ENCODE measurements at places on chromosomes 16 and 17.

GRCh38 chr17:74778960-74779359, 2.8 kb upstream of the NAT9 start:
- DNase-seq, result no peak

GRCh38 chr17:77889135-77889505, 69.4 kb upstream of the TNRC6C start:
- no peak for DNase-seq

GRCh38 chr17:58641887-58642311, 49.9 kb downstream of the TEX14 start:
- DNase-seq, result no peak

- no peak for DNase-seq
Measured at GRCh38 chr16:14549789-14550153, 80.3 kb downstream of the PARN start.

DNA sequence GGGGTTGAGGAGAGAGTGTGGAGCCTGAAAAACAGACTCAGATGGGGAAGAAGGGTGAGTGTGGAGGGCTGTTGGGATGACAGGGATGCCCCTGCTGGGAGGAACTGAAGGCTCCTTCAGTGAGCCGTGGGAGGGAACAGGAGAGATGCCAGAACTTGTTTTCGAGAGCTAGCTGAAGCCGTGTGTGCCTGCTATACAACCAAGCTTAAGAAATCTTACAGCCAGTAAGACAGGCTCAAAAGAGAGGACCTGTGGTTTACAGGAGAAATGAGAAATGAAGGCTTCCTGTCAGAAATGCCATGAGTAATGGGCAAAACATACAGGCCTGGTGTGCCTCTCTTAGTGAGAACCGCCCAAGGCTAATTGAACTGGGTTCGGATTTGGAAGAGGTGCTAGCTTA, 99.6 kb downstream of the SPACA3 start:
- DNase-seq, result no peak

DNA sequence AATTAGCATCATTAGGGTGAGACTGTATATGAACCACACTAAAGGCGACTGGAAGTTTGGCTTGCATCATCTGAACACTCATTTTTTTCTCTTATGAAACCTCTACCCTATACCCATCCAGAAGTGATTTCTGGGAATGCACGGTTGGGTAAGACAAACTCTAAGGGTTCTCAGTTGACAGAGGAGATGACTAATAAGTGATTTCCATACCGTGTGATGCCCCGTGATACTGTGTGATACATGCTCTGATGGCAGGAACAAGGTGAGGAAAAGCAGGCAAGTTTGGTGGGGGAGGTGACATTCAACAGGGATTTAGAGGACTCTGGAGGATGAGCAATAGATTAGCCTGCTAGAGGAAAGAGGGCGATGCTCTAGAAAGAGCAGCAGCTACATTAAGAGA, 156.4 kb upstream of the CCL2 start:
- no peak for DNase-seq

- no peak for DNase-seq
Measured at GRCh38 chr17:44536090-44536953, 21.0 kb upstream of the FZD2 start.

Data from activated CD4-positive, alpha-beta T cell treated with anti-CD3 and anti-CD28 coated beads, Interleukin-2, amount 50 U/mL, for 24 hours (primary cell).